ENCODE measurements at places on chromosomes 5 and 9.

- no peaks in the 10 kb centered on the region for H3K27me3 ChIP-seq
- H3K36me3 ChIP-seq, result no peaks in the 10 kb centered on the region
These were observed 181.0 kb downstream of the BNC2 start for GRCh38 chr9:16689351-16689938.

GRCh38 chr5:73104326-73104725, 16.0 kb upstream of the TMEM171 start:
- no peak for DNase-seq
- no peak overlapping the region for H3K4me3 ChIP-seq

- H3K4me1 ChIP-seq, result peaks cover 36% of the 10 kb centered on the region
- peak overlapping the region; percentile 72 for H3K27ac ChIP-seq
- no peak for DNase-seq
- no peaks in the 10 kb centered on the region for H3K36me3 ChIP-seq
- H3K27me3 ChIP-seq, result no peaks in the 10 kb centered on the region
These were observed 99.3 kb upstream of the LRRTM2 start for GRCh38 chr5:138974227-138975063.

DNA sequence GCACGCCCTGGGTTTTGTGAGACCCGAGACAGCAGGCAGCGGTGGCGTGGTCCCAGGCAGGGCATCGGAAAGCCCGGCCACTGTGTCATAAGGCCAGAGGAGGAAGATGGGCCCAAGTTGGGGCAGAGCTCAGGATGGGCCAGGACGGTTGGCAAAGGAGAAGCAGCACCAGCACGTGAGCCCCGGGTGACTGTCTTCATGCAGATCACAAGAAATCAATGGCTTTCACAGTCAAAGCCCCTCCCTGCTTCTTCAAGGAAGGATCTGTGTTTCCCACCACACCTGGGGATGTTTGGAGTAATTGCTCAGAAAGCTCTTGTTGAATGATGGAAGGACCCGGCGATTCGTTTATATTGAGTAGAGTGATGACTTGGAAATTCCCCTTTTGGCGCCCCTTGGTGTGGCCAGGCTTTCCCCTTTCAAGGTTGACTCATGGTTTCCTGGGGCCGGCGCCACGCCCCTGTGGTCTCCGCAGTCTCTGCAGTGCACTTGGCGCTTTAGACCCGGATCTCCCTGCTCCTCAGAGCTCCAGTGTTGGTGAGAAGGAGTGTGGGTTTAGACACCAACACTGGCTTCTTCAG, 52.1 kb downstream of the IL31RA start:
- H3K4me3 ChIP-seq, result no peak overlapping the region
- no peaks in the 10 kb centered on the region for H3K36me3 ChIP-seq
- no peak overlapping the region for H3K27ac ChIP-seq

- DNase-seq, result no peak
- H3K27me3 ChIP-seq, result no peaks in the 10 kb centered on the region
- no peaks in the 10 kb centered on the region for H3K36me3 ChIP-seq
- no peaks in the 10 kb centered on the region for H3K4me1 ChIP-seq
- H3K4me3 ChIP-seq, result no peak overlapping the region
- H3K27ac ChIP-seq, result no peak overlapping the region
These were observed 500.2 kb upstream of the NUDT12 start for GRCh38 chr5:104062621-104063377.

GRCh38 chr5:1406681-1407640, 38.3 kb downstream of the SLC6A3 start:
- H3K4me1 ChIP-seq, result no peaks in the 10 kb centered on the region
- H3K36me3 ChIP-seq, result no peaks in the 10 kb centered on the region
- no peak for DNase-seq
- no peaks in the 10 kb centered on the region for H3K27me3 ChIP-seq
- H3K27ac ChIP-seq, result no peak overlapping the region

Data from esophagus squamous epithelium (tissue), 5 donors.